ENCODE measurements at places on chromosomes 1 and 21.

- DNase-seq, result no peak
Measured at GRCh38 chr1:200837931-200838571, 34.7 kb upstream of the GPR25 start.

DNA sequence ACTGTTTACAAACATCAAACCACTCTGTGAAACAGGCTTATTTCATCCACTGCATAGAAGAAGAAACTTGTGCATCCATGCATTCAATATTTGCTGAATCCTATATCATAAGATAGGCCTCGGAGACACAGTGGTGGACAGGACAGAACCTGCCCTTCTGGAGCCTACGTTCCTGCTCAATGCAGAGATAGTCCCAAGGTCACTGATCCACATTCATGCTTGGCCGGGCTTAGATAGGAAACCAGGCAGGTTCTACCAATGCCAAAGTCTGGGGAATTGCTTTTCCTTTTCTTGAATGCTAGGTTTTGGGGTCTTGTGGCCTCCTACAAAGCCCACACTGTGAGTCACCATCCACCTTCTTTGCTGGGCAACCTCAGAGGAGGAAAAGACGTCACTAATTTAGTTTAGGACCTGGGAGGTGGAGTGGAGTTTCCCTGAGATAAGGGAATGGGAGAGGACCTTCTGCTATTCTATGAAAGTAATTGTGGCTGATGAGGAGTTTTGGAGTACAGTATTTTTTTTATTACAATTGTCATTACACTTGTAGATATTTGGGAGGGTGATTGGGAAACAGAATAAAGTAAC lies 99.7 kb upstream of the CD34 start:
- no peak for DNase-seq

DNA sequence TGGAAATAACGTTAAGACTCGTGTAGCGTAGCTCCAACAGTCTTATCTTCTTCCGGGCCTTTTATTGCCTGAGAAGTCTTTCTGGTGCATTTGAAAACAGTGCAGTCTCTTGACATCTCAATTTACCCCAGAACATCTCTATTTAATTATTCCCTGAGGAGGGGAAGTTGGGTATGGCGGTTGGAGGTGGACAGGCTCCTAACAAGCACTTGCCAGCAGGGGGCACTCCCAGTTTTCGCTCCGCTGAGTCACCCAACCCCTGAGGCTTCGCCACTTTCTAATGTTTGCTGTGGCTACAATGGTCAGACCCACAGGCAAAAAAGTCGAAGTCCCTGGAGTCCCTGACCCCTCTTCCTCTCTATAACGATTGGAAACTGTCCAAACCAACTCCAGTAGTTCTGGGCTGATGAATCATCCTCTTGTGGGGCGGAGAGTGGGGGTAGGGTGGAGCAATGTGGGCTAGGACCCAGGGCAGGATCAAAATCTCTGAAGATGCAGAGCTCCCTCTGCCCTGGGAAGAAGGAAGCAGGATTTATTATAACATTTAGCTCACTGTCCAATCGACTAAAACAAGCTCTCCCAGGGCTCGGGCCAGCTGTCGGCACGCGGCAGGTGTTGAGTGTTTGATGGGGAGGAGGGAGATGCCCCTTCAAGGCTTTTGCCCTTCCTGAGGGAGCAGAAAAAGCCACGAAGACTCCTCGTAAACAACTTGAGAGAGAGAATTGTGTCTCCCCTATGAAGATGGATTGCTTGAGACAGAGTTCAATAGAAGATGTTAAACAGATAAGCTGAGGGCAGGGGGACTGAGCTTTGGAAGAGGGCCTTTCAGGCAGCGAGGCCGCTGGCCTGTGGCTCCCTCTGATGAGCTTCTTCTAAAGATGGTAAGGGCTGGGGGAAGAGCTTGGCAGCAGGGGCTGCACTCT lies 85.7 kb downstream of the BRINP2 start:
- DNase-seq, result no peak

DNA sequence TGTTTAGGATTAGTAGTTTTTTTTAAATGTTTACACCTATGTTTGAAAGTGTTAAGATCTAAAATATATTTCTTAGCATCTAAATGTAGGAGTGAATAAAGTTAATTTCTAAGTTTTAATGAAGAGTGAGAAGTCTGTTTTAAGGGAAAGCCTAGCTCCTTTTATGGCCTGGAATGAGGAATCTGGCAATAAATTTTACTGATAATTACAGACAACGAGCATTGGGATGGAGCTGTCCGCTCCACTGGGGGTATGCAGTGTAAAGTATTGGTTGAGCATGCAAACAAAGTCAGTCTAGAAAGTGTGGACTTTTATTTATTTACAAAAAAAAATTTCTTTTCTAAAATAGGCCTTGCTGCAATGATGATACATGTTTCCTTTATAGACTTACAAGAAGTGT lies 19.0 kb downstream of the CLIC6 start:
- no peak for DNase-seq

GRCh38 chr1:204721373-204722055 lies 36.0 kb upstream of the LRRN2 start:
- no peak for DNase-seq

DNA sequence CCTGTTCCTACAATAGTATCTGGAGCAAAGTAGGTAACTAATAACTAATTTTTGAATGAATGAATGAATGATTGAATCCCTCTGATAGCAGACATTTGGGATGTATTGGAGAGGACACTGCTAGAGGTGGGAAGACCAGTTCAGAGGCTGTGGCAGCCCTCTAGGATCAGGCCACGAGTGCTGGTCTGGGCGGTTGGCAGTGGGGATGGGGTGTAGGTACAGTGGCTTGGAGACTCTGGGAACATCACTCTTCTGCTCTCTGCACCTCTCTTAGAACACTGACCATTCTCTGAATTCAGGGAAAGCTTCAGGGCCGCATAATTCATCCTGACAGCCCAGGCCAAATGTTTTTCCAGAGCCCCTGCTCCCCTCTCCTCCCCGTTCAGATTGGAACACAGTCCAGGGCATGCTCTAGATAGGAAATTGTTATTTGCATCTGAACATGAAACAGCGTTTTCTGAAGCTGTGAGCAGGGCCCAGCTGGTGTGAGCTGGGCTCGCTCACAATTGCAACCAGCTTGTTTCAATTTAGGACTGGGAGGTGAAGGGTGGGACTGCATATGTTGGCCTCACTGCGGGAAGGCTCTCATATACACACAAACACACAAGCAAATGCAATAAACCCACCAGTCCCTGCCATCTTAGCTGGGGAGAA lies 253.1 kb upstream of the USP24 start:
- no peak for DNase-seq

GRCh38 chr1:6859415-6860343 lies 74.4 kb downstream of the CAMTA1 start:
- no peak for DNase-seq

GRCh38 chr21:27954543-27955165 lies 987.8 kb upstream of the ADAMTS5 start:
- no peak for DNase-seq

- no peak for DNase-seq
Measured at GRCh38 chr1:189175889-189176288, 1301.8 kb downstream of the BRINP3 start.

DNA sequence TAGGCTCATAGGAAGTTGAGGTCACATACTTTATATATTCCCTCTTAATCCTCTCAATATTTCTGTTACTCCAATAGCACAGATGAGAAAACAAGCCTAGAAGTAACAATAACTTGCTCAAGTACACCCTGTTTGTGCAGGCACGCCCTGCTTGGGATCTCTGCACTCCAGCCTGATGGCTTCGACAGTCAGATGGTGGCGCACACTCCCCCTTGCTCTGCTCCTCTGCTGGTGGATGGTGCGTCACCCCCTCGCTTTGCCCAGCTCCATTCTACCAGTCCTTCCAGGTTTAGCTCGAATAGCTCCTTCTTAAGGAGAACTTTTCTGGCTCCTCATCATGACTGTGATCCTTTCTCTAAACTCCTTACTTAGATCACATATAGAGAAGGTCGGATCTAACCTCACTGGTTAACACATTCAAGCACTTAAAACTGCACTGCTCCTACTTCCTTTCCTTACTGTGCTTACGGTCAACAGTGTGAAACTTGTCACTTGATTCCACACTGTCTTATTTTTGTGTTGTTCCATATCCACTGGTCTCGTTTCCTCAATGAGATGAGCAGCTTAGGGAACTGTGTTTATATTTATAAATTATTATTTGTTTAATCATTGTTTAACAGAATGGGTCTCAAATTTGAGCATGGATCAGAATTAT lies 3.0 kb downstream of the TSPAN2 start:
- no peak for DNase-seq

DNA sequence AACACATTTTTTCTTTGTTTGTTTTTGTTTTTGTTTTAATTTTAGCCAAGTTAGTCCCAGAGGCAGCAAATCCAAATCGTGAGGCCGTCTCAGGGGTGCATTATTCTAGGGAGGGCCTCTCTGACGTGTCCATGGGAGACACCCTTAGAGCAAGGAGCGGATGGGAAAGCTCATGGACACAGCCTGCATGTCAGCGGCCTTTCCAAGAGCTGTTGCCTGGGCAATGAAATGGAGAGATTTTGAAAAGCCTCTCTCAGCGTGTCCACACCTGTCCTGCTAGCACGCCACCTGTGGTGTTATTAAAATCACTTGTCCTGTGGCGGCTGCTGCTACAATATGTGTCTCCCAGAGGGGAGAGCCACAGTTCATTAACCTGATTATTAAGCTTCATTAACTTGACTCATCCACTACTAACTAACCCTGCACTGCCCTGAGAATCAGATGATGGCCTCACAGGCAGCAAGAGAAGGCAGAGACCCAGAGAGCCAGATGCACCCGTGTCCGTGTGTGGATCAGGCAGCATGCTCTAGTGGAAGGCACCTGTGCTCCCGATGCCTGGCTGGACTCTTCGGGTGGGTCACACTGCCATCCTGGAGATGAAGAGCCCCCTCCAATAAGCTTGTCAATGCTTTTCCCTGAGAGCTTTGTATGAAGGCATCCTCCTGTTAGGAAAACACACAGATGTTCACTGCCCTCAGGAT lies 133.3 kb downstream of the PGBD5 start:
- DNase-seq, result no peak

- no peak for DNase-seq
Measured at GRCh38 chr1:31524186-31524901, 52.0 kb upstream of the TINAGL1 start.

GRCh38 chr1:236948381-236948780 lies 55.9 kb downstream of the MT1HL1 start:
- no peak for DNase-seq

DNA sequence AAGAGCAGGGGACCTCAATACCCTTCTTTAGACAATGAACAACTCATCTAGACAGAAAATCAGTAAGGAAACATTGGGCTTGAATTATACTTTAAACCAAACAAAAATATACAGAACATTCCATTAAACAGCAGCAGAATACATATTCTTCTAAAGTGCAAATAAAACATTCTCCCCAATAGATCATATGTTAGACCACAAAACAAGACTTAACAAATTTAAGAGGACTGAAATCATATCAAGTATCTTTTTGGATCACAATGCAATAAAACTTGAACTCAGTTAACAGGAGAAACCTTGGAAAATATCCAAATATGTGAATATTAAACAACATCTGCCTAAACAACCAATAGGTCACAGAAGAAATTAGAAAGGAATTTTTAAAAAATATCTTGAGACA lies 47.7 kb upstream of the HP1BP3 start:
- no peak for DNase-seq

- DNase-seq, result no peak
Measured at GRCh38 chr1:28322194-28322593, 6.6 kb upstream of the MED18 start.

GRCh38 chr1:12450756-12451559 lies 167.1 kb downstream of the DHRS3 start:
- DNase-seq, result no peak

- DNase-seq, result no peak
Measured at GRCh38 chr1:72186733-72187307, 95.5 kb downstream of the NEGR1 start.

- DNase-seq, result no peak
Measured at GRCh38 chr1:186208405-186209129, 166.5 kb downstream of the TPR start.

DNA sequence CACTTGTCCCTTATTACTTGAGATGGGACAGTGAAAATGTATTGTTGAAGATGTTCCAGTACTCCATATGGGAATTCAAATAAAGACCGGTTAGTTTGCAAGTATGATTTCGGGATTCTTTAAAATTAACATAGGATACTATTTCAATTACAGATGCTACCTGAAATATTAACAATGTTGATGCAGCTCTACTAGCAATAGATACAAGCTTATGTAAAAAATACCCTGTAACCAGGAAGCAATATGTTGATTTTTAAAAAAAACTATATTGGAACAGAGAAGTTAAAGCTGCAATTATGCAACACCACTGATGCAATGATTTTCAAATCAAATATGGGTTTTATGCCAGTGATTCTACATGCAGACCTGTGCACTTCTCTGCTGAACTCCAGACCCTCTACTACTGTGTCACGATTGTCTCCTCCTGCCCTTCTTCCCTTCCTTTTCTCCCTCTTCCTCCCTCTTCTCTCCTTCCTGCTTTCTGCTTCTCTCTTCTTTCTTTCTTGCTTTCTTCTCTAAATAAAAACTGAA lies 179.2 kb downstream of the ATP6V1G3 start:
- DNase-seq, result no peak

GRCh38 chr1:80633947-80634706 lies 1166.6 kb upstream of the ADGRL2 start:
- no peak for DNase-seq

DNA sequence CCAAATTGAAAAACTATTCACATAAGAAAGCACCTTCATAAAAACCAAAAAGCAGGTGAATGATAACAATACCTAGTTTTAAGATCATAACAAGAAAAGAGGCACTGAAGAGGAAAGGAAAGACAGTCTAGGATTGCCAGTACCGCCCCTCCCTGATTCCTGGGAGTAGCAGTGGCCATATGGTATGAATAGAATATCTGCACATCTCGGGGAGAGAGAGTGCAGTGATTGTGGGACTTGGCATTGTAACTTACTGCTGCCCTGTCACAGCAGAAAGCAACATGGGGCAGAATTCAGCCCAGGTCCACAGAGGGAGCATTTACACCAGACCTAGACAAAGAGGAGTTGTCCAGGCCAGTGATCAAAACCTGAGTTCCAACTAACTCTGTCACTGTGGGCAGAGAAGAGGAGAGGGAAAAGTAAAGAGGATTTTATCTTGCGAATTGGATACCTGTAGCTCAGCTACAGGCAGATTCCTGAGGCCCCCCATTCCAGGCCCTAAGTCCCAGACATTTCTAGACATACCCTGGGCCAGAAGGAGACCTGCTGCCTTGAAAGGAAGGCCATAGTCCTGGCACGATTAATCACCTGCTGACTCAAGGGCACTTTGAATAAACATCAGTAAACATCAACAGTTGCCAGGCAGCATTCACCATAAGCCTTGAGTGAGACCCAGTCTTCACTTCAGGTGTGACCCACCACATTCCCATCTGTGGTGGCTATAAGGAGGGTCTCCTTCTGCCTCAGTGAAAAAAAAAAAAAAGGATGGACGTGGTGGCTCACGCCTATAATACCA lies 397.5 kb downstream of the TGFB2 start:
- no peak for DNase-seq

DNA sequence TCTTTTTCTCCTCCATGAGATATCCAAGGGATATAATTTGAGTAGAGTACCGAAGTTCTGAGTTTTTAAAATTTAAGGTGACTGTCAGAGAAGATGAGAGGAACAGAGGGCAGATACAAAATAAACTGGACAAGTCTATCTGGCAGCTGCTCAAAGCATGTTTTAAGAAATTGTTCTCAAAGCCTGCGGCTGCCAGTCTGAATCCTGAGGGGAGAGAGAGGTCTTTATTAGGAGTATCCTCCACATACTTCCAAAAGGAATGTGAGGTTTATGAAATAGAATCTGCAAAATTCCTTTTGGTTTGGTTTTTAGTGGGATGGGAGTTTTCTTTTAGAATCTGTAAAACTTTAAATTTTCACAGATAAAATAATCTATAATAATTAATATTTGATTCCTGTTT lies 41.3 kb downstream of the TTC13 start:
- no peak for DNase-seq

- DNase-seq, result no peak
Measured at GRCh38 chr1:179817789-179818188, 59.8 kb downstream of the TOR1AIP2 start.

All from amygdala (tissue), 56 donors.